ENCODE measurements at places on chromosomes 13 and 19. TPM values are rescaled to one million over a fixed set of nuclear protein-coding genes. Genes with fewer than 3 reads are reported as not detected.

DNA sequence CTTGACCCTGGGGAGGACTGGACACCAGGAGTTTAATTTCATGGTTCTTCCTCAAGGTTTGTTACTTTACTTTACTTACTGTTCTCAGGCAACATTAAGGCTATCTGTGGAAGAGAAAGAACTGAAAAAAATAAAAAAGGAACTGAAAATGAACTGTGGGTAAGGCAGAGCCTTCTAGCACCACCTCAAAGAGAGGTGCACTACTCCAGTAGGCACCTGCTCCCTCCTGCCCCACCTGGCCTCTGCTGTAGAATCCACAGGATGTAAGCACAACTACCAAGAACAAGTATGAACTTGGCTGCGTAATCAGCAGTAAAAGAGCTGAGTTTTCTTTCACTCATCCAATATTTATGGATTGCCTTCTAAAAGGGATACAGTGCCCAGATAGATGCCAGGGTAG is 12.2 kb downstream of the ZNF112 start:
- H3K27ac ChIP-seq: no peak overlapping the region
- no peak overlapping the region for H3K4me3 ChIP-seq
- no peaks in the 10 kb centered on the region for H3K27me3 ChIP-seq
- no peaks in the 10 kb centered on the region for H3K4me1 ChIP-seq

- peaks cover 5% of the 10 kb centered on the region for H3K27me3 ChIP-seq
- no peak for DNase-seq
- no peak overlapping the region for H3K27ac ChIP-seq
These were observed 183.2 kb upstream of the SOX1 start for GRCh38 chr13:111883571-111884343.

Gene KCTD4
- not detected for total RNA-seq

Gene LHB
- not detected for total RNA-seq

Gene POGLUT2
- 3.5 TPM for total RNA-seq
